ENCODE measurements at places on chromosomes 4 and X.

DNA sequence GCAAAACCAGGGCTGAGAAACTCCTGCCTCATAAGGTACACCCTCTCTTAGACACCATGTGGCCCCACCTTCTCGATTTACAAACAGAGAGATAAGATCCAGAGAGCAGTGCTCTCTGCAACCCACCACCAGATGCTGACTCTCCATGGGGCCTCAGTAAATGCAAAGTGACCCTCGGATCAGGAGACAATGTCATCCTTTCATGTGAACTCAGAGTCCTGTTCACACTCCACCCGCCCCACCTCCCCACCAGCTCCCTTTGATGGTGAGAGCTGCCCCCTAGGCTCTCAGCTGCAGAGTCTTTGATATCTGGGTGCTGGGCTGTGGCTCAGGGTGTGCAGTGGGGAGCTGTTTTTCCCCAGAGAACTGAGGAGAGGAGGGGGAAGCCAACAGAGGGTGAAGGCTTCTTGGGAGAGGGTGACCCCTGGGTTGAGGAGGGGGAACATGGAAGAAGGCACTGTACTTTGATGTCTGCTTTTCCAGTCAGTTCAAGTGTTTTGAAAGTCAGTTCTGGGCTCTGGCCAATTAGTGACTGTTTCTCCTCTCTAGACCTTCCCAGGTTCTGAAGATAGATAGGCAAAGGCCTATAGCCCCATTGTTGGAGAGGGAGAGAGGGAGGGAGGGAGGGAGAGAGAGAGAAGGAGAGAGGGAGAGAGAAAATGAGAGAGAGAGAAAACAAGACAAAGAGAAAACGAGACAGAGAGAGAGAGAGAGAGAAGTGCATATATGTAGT is 88.2 kb downstream of the SCD5 start:
- DNase-seq, result no peak

DNA sequence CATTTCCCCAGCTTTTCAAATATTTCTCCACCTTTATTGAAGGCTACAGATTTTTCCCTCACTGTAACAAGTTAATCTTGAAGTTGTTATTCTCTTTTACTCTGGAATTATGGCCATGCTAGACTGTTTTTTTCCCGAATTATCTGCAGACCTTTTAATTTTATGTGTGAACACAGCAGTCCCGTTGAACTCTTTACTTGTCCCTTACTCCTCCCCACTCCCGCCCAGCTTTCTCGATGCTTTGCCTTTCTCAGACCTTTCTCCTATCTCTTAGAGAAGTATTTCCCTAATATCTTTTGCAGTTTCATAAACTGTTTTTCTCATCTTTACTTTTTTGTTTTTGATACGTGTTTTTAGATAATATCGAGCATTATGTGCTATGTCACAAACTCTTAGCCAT is 776 bp downstream of the CEP44 start:
- DNase-seq, result no peak

- DNase-seq, result peak; percentile 12
Measured at GRCh38 chr4:8306511-8307021, 37.0 kb downstream of the HTRA3 start.

DNA sequence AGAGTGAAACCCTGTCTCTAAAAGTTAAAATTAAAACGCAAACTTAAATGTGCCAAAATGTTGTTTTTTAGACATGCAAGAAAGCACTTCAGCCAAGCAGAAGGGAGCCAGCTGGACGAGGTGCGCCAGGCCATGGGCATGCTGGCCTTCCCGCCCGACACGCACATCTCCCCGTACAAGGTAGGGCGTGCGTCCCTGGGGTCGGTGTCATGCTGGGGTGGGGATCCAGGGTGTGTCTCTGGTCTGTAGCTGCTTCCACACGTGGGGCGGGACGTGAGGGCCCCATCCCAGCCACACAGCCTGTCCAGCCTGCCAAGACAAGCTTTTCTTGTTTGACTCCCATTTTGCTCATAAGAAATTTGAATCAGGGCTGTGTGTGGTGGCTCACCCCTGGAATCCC is 14.3 kb upstream of the UVSSA start:
- DNase-seq, result no peak

DNA sequence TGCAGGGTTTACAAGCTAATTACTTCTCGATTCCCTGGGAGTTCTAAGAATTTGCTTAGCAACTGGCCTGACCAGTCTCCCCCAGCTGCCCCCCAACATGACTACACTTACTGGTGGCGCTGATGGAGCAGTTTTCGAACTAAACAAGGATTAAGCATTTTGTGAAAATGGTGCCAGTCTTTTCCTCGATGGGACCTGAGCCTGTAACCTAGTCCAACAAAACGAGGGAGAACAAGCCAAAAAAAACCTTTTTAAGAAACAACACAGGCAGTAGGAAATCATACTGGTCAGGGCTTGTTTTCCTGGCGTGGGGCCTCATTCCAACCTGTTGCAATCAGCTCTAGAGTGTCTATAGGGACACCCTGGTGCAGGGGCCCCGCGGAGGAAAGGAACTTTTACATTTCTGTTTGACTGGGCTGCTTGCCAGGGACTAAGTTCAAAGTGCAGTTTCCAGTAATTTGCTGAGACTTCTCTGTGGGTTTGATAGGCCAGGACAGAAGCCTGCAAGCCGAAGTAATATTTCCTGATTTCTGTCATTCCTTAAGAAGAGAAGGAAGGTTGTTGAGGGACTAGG is 158.7 kb downstream of the SPRY1 start:
- no peak for DNase-seq

GRCh38 chr4:53196882-53197771 is 168.7 kb downstream of the SCFD2 start:
- DNase-seq, result no peak

DNA sequence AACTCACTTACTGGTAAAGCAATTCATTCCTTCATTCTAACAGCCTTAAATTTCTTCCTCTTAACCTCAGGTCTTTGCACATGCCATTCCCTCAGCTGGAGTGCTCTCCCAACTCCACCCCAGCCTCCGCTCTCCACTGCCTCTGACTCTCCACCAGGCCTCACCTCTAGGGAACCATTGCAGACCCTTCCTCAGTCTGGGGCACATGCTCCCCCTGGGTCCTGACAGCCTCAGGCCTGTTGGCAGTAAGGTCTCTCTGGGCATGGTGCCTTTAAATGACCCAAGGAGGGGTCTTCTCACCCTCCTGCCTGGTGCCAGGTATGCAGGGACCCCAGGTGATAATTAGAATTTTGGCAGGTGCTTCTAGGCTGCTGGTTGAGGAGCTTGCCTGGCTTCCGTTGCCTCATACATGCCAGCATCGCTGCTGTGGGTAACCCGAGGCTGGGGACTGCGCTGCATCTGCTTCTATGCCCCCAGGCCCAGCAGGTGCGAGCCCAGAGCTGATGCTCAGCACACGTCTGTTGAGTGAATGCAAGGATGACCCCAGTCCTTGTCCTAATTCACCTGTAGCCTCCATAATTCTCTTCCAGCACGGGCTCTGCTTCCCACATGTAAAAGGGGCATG is 27.5 kb upstream of the GPR78 start:
- DNase-seq, result no peak

- no peak for DNase-seq
Measured at GRCh38 chr4:80070880-80071603, 2.0 kb downstream of the ANTXR2 start.

DNA sequence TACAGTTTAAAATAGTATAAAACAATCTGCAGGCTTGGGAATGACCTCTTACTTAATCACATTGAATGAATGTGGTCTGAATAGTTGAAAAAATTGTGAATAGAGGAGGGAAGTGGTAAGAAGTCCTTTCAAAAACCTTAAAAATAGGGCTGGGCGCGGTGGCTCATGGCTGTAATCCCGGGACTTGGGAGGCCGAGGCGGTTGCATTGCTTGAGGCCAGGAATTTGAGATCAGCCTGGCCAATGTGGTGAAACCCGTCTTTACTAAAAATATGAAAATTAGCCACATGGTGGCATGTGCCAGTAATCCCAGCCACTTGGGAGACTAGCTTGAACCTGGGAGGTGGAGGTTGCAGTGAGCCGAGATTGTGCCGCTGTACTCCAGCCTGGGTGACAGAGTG is 36.5 kb downstream of the HERC3 start:
- DNase-seq, result no peak

- no peak for DNase-seq
Measured at GRCh38 chrX:149208307-149208706, 296.8 kb downstream of the IDS start.

GRCh38 chr4:141469392-141469791 is 167.0 kb upstream of the IL15 start:
- no peak for DNase-seq

DNA sequence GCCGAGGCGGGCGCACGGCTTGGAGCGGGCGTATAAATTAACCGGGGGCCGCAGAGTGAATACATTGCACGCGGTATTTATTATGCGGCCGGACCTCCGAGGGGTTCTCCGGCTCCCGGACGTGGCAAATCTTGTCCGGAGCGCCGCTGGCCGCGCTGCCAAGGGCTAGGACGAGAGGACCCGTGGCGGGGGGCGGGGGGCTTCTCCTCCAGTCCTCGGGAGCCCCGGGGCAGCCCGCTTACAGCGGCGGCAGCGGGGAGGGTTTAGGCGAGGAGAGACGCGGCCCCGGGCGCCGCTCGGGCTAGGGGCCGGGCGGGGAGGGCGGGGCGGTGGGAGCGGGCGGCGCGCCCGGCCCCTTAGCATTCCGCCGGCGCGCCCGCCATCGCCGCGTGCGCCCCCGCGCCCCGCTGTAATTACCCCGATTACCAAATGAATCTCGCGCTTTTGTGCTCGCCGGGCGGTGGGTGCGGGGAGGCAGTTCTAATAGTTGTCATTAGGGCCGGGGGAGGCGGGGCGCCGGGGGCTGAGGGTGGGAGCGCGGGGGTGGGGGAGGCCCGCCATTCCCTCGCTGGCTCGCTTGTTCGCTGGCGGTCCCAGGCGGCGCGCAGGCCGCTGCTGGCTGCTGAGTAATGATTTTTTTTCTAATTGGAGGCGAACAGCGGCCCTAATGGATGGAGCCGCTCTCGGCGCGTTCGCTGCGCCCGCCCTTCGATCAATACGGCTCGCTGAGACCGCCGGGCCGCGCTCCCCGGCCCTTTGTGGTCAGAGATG is 276.6 kb downstream of the BCOR start:
- peak; percentile 53 for DNase-seq

GRCh38 chr4:25481648-25482047 is 104.6 kb downstream of the ANAPC4 start:
- no peak for DNase-seq

DNA sequence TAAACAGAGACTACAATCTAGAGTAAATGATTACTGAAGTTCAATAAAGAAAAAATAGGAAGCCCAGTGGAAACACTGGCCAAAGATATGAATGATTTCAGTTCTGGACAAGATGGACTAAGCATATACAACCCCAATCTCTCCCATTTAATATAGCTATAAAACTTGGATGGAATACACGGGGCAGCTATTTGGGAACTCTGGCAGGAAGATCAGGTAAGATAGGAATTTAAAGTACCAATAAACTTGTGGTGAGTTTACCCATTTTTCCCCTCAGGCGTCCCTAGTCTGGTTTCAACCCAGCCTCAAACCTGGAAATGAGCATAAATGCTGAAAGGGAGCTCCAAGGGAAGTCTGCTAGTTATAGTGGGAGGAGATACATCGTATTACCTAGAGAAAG is 20.4 kb downstream of the NUP54 start:
- no peak for DNase-seq

DNA sequence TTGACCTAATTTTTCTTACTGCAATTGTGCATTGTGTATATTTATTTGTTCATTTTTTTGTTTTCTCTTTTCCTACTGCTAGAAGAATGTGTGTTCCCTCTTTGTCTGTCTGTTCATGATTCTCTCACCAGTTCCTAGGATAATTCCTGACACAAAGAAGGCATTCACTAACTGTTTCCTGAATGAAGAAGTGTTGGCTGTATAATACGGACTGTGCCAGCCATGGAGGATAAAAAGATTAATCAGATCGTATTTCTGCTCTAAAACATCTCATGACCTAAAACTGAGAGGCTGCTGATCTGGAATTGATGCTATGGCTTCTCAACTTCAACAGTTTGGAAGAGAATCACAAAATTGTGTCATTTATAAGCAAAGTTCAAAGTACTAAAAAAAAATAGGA is 563.1 kb upstream of the FRG1 start:
- DNase-seq, result no peak

Measured in activated CD8-positive, alpha-beta memory T cell treated with anti-CD3 and anti-CD28 coated beads, Interleukin-2, amount 50 U/mL, for 4 hours (primary cell).